ENCODE measurements at places on chromosomes 7 and 10.

DNA sequence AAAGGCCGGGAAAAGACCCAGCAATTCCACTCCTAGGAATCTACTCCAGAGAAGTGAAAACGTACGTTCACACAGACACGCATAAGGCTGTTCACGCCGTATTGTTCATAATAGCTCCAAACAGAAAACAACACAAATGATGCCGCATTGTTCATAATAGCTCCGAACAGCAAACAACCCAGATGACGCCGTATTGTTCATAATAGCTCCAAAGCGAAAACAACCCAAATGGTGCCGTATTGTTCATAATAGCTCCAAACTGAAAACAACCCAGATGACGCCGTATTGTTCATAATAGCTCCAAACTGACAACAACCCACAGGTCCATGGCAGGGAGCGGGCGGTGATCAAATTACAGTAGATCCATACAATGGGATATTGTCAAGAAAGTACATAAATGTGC lies 85.2 kb upstream of the DNAAF5 start:
- DNase-seq: no peak

- peak; percentile 47 for DNase-seq
Observed at GRCh38 chr10:102347236-102347828, 48.2 kb upstream of the NFKB2 start.

DNA sequence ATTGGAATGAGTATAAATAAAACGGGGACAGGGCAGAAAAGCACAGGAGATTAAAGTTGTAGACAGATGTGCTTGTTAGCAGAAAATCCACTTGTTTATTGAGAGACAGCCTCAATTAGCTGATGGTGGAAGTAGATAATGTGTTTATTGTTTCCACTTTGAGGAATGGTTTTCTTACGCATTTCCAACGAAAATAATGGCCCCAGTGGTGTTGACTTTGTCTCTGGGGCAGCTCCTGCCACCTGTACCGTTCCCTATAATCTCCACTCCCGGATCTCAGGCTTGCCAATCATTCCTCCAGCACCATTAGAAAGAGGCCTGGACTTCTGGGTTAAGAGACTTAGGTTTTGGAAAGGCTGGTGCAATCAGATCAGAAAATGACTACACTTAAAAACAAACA lies 638.7 kb downstream of the PARD3 start:
- DNase-seq: no peak

- no peak for DNase-seq
Observed at GRCh38 chr7:106571563-106571962, 89.4 kb downstream of the CCDC71L start.

DNA sequence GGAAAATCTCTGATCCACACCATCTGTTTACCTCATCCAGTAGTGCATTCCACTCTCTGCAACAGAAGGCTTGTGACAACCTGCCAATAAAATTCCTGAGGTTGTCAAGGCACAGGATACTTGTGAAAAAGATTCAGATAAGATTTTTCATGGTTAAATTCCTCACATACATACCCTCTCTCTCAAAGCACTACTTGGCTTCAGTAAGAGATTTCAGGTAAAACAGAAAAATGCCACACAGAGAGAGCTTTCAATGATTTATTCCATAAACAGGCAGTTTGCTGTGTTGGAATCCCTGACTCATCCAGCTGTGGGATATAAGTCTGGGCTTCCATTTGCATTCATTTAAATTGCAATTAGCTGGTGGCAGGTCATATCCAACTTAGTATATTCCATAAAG lies 99.7 kb upstream of the CAV2 start:
- DNase-seq: peak; percentile 51

All from adipocyte (in vitro differentiated cells).